Fibroblast of the conjunctiva (primary cell): ENCODE measurements at places on chromosomes 4 and X.

- DNase-seq: no peak
Observed at GRCh38 chr4:147591106-147591505, 26.1 kb upstream of the TMEM184C start.

GRCh38 chr4:17356926-17357325 lies 155.0 kb downstream of the QDPR start:
- no peak for DNase-seq

GRCh38 chr4:189293459-189293858 lies 647.2 kb upstream of the FRG1 start:
- DNase-seq: no peak

DNA sequence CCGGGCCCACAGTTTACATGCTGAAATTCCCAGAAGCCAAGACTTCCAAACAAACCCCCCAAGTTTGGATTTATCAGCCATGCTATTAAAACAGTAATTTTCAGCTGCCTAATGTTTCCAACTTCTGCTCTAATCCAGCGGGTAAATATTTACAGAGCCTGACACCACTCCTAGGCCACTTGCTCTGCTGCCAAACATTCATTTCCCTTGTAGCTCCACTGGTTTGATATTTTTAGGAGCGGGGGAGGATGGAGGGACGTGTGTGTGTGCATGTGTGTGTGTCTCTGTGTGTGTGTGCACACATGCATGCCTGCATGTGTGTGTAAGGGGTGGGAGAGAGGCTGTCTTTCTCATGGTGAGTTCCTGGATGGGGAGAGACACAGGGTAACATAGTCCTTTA lies 115.7 kb upstream of the PJA1 start:
- no peak for DNase-seq

- DNase-seq: no peak
Observed at GRCh38 chr4:5524446-5525299, 183.7 kb downstream of the EVC2 start.
